ENCODE measurements at places on chromosomes 16 and 17.

GRCh38 chr16:9260666-9261065, 169.2 kb downstream of the HAPSTR1 start:
- no peak for DNase-seq

- no peak for DNase-seq
These were observed 5.4 kb downstream of the GFOD2 start for GRCh38 chr16:67713647-67714273.

DNA sequence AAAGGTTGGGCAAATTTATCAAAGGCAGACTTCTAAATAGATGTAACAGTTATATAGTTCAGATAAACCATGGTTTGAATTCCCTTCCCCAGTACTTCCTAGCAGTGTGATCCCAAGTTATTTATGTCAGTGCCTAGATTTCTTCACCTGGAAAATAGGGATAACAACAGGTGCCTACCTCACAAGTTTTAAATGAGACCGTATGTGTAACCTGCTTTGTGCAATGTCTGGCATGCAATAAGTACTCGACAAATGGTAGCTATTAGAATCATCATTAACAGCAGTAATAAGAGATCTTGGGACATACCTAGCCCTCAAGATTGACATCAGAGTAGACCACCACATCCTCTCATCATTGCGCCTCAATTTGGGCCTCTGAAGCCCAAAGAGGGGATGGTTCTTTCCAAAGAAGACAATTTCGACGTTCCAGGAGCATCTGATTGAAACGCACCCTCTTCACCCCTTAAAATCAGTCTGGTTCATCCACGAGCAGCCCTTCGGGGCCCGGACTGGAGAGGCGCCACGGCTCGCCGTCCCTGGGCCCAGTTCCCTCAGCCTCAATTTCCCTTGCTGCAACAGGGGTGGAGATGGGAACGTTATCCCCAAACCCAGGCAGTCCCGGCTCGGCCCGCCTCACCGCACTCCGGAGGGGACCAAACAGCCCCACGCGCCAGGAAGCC, 541 bp downstream of the ACACA start:
- DNase-seq, result no peak

DNA sequence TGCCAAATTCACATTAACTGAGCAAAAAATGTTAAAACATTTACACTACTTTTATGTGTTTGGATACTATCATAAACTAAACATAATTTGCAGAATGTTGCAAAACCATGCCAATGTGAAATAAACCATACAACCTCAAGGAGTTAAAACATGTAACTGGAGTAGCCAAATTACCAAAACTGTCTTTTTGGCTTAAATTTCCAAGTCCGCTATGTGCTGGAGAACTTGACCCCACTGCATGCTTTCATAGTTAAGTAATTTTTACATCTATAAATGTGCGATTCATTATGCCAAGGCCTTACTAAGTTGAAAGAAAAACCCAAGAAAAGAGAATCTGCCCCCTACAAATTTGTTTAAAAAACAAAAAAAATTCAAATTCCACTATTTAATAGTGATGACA, 28.2 kb downstream of the BRD7 start:
- DNase-seq, result no peak
